ENCODE measurements at places on chromosomes 6 and 20. TPM values are rescaled to one million over a fixed set of nuclear protein-coding genes. Genes with fewer than 3 reads are reported as not detected.

The APCDD1L gene
- not detected for total RNA-seq

DNA sequence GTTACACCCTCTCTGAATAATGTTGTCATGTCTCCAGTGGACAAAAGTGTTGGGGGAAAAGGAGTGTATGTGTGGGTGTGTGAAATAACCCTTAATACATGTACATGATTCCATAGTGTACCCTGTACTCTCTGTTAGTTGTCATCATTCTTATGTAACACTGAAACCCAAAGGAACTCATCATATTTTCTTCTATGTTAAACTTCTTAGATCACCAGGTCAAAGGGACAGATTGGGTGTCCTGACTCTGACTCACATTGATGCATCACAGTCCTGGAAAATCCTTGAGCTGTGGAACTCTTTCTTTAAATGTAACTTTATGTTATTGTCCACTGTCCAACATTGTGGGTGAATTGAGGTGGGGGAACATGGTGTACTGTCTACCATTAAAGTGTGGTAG is 350.5 kb downstream of the DHX35 start:
- no peak overlapping the region for H3K27ac ChIP-seq
- no peak overlapping the region for H3K4me3 ChIP-seq
- no peaks in the 10 kb centered on the region for H3K36me3 ChIP-seq
- no peaks in the 10 kb centered on the region for H3K27me3 ChIP-seq
- DNase-seq, result no peak

- peak overlapping the region; percentile 47 for H3K27ac ChIP-seq
- peak; percentile 79 for DNase-seq
- H3K36me3 ChIP-seq, result no peaks in the 10 kb centered on the region
- H3K4me3 ChIP-seq, result no peak overlapping the region
- no peaks in the 10 kb centered on the region for H3K27me3 ChIP-seq
These were observed 56.0 kb downstream of the TGM2 start for GRCh38 chr20:38108986-38109541.

The SRXN1 gene
- total RNA-seq, result 83.0 TPM

DNA sequence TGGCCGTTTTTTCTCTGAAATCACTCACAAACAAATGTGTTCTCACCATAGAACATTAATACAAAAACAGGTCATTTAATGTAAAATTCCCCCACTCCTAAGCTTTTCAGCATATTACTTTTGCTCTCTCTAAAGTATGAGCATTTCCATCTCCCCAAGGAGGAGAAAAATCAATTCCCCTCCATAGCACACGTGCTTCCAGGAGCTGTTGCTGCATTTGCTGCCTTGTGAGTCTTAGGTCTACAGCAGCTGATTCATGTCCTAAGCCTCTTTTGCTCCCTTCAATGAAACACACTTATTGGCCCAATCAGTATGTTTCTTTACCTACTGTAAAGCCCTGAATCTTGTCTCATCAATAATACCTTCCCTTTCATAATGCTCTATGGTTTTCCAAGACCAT is 6.4 kb upstream of the COL9A1 start:
- no peaks in the 10 kb centered on the region for H3K27me3 ChIP-seq
- no peak overlapping the region for H3K27ac ChIP-seq
- no peak for DNase-seq
- H3K4me3 ChIP-seq, result no peak overlapping the region
- no peaks in the 10 kb centered on the region for H3K4me1 ChIP-seq

DNA sequence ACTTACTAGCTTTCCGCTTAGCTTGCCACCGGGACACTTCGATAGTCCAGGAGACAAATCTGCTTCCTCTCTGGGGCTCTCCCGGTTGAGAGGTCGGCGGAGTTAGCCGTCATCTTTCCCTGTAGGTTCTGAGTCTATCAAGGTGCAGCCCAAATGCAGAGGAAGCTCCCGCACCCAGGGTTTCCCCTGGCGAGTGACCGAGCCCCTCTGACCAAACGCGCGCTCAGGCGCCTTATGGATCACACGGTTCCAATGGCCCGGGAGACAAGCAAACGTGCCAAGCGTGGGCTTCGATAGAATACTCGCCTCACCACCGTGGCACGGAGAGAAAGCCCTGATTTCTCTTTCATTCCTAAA is 15.8 kb upstream of the FOXC1 start:
- H3K36me3 ChIP-seq, result no peaks in the 10 kb centered on the region
- H3K27me3 ChIP-seq, result no peaks in the 10 kb centered on the region
- no peak overlapping the region for H3K27ac ChIP-seq
- H3K4me1 ChIP-seq, result no peaks in the 10 kb centered on the region
- no peak overlapping the region for H3K4me3 ChIP-seq

GRCh38 chr6:123655521-123656306 is 19.0 kb upstream of the TRDN start:
- H3K27ac ChIP-seq, result no peak overlapping the region
- no peaks in the 10 kb centered on the region for H3K4me1 ChIP-seq
- H3K36me3 ChIP-seq, result no peaks in the 10 kb centered on the region
- no peaks in the 10 kb centered on the region for H3K27me3 ChIP-seq
- H3K4me3 ChIP-seq, result no peak overlapping the region

The FLRT3 gene
- total RNA-seq, result 1.1 TPM

The TCF15 gene
- not detected for total RNA-seq

The RBM24 gene
- 1.5 TPM for total RNA-seq

- no peaks in the 10 kb centered on the region for H3K4me1 ChIP-seq
- no peak overlapping the region for H3K27ac ChIP-seq
- H3K27me3 ChIP-seq, result no peaks in the 10 kb centered on the region
- DNase-seq, result no peak
These were observed 2.9 kb upstream of the TFB1M start for GRCh38 chr6:155317186-155317585.

- H3K27ac ChIP-seq, result no peak overlapping the region
- no peaks in the 10 kb centered on the region for H3K36me3 ChIP-seq
- no peaks in the 10 kb centered on the region for H3K27me3 ChIP-seq
These were observed 72.7 kb downstream of the FAXC start for GRCh38 chr6:99276747-99277146.

The COL11A2 gene
- total RNA-seq, result 0.54 TPM

The C20orf204 gene
- 0.83 TPM for total RNA-seq

DNA sequence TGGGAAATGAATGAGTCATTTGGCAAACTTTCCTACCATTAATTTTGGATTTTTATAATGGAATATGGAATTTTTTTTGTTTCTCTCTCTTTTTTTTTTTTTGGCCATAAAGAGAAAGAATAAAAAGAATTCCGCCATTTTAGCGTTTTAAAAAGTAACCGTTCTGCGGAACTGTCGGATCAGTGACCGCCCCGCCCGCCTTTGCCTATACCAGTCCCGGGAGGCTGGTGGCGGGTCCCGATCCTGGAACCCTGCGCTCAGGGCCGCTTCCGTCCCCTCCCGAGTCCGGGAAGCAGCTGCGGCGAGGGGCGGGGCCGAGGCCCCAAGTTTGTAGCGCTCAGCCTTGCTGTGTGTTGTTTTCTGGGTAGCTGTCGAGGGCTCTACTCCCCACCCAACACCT is 609 bp downstream of the L3MBTL1 start:
- no peak for DNase-seq
- H3K27me3 ChIP-seq, result no peaks in the 10 kb centered on the region
- H3K27ac ChIP-seq, result no peak overlapping the region
- no peaks in the 10 kb centered on the region for H3K36me3 ChIP-seq
- H3K4me3 ChIP-seq, result peak overlapping the region; percentile 70
- H3K4me1 ChIP-seq, result no peaks in the 10 kb centered on the region

GRCh38 chr6:146770965-146771735 is 172.4 kb downstream of the ADGB start:
- H3K27ac ChIP-seq, result no peak overlapping the region
- H3K27me3 ChIP-seq, result no peaks in the 10 kb centered on the region
- no peaks in the 10 kb centered on the region for H3K36me3 ChIP-seq
- peak; percentile 17 for DNase-seq
- no peaks in the 10 kb centered on the region for H3K4me1 ChIP-seq

DNA sequence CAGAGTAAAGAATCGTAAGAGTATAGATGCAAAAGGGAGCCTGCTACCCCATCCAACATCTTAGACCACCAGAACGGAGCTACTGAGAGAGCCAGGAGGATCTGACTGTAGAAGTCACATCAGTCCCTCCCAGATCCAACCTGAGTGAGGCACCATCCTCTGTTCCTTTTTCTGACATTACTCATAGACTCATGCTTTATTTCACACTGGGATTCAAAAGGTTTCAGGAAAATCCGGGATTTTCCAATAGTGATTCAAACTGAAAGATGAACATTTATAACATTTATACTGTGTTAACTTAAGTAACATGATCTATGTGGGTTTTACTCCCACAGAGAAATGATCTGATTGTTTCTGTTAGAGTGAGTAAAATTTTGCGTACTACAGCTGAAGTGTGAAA is 868.6 kb upstream of the GJE1 start:
- H3K27me3 ChIP-seq, result no peaks in the 10 kb centered on the region
- no peaks in the 10 kb centered on the region for H3K4me1 ChIP-seq

The FERMT1 gene
- total RNA-seq, result 12.4 TPM

DNA sequence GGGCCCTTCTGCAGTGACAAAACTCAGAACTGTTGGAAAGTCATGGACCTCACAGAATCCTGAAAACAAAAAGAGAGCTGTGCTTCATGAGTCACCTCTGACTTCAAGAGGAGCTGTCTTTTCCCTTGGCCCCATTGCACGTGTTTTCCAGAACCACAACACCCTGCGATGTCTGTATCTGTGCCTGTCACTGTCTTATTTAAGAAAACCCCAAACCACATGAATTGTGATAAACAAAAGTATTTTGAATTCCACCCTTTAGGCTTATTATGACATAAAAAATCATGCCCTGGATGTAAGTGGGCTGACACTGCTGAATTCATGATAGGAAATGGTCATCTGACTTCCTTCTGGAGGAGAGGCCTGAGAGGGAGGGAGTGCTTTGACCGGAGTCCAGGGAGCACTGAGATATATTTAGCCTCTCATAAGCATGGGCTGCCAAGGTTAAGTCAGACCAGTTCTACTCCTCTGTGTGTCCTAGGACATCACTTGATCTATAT is 96.4 kb upstream of the DUSP22 start:
- no peaks in the 10 kb centered on the region for H3K27me3 ChIP-seq
- peaks cover 7% of the 10 kb centered on the region for H3K4me1 ChIP-seq
- no peak for DNase-seq

DNA sequence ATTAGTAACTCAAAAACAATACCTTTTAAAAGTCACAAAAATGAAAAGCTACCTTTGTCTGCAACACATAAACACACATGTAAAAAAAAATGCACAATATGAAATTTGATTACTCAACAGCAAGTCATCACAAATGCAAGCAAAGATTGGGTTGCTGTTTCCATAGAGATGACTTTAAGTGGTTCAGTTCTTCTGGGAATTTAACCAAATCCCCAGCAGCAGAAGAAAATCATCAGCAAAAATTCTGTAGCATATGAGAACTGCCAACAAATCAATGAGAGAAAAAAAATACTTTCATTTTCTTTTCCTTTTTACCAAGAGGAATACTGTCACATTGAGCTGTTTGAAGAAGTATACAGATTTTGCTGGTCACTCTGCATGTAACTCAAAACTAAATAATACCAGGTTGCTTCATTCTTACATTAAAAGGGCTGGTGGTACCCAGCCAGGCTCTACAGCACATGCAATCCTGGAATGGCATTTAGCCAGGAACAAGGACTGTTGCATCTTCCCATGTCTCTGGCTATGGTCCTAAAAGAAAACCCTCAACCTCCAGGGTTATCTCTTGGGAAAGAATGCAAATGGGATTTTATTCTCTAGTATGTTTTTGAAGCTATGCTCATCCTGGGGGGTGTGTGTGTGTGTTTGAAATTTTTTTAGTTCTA is 158.3 kb downstream of the OPRM1 start:
- H3K27me3 ChIP-seq, result no peaks in the 10 kb centered on the region
- no peak overlapping the region for H3K4me3 ChIP-seq
- H3K27ac ChIP-seq, result no peak overlapping the region
- no peaks in the 10 kb centered on the region for H3K36me3 ChIP-seq
- DNase-seq, result no peak

The ABHD16B gene
- not detected for total RNA-seq

GRCh38 chr6:127566651-127567050 is 10.3 kb upstream of the C6orf58 start:
- no peaks in the 10 kb centered on the region for H3K4me1 ChIP-seq
- H3K27ac ChIP-seq, result no peak overlapping the region
- no peaks in the 10 kb centered on the region for H3K27me3 ChIP-seq
- H3K36me3 ChIP-seq, result no peaks in the 10 kb centered on the region
- DNase-seq, result no peak
- no peak overlapping the region for H3K4me3 ChIP-seq

DNA sequence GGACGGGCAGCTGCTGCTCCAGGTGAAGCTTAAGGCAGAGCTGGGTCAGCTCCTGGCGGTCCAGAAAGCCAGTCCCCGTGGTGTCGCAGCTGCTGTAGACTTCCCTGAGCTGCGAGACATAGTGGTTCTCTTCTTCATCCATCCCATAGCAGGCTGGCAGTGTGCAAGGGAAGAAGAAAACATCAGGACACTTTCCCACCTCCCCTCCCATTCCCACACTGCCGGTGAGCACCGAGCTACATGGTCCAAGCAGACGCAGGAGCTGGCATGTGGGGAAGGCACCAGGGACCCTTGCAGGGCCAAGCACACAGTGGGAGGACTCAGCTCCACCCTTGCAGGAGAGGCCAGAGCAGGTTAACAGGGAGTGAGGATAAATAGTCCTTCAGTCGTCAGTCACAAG is 58.9 kb downstream of the NINL start:
- H3K36me3 ChIP-seq, result no peaks in the 10 kb centered on the region
- no peak overlapping the region for H3K27ac ChIP-seq
- no peak overlapping the region for H3K4me3 ChIP-seq
- H3K27me3 ChIP-seq, result no peaks in the 10 kb centered on the region
- DNase-seq, result no peak
- H3K4me1 ChIP-seq, result no peaks in the 10 kb centered on the region

GRCh38 chr6:169035385-169036240 is 218.0 kb downstream of the THBS2 start:
- no peak overlapping the region for H3K27ac ChIP-seq
- H3K4me3 ChIP-seq, result no peak overlapping the region
- no peaks in the 10 kb centered on the region for H3K36me3 ChIP-seq
- no peaks in the 10 kb centered on the region for H3K27me3 ChIP-seq
- DNase-seq, result no peak

DNA sequence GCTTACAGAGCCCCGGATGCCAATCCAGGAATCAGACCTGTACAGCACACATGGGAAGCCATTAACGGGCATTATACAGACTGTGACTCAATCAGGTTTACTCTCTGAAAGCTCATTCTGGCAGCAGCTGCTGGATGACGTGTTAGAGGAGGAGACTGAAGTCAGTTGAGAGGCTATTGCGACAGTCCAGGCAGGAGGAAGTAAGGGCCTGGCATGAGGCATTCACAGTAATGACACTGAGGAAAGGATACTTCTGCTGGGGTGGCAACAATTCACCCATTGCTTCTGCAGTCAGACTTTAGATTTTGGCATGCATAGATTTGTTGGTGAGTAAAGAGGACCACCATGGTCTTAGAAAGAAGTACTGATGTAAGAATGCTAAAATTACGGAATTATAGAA is 151.0 kb upstream of the HEY2 start:
- H3K4me1 ChIP-seq, result no peaks in the 10 kb centered on the region
- no peak overlapping the region for H3K27ac ChIP-seq

GRCh38 chr6:90468080-90468479 is 118.8 kb downstream of the MAP3K7 start:
- H3K36me3 ChIP-seq, result no peaks in the 10 kb centered on the region
- H3K4me1 ChIP-seq, result no peaks in the 10 kb centered on the region
- no peak for DNase-seq

The HMGA1 gene
- 82.4 TPM for total RNA-seq

The KIF25 gene
- total RNA-seq, result not detected

Data from Peyer's patch (tissue), 4 donors.